ENCODE measurements at places on chromosomes 5 and 9.

- DNase-seq = no peak
These were observed 15.6 kb downstream of the JADE2 start for GRCh38 chr5:134540747-134541733.

- no peak for DNase-seq
These were observed 266.0 kb downstream of the EFNA5 start for GRCh38 chr5:107404595-107405374.

DNA sequence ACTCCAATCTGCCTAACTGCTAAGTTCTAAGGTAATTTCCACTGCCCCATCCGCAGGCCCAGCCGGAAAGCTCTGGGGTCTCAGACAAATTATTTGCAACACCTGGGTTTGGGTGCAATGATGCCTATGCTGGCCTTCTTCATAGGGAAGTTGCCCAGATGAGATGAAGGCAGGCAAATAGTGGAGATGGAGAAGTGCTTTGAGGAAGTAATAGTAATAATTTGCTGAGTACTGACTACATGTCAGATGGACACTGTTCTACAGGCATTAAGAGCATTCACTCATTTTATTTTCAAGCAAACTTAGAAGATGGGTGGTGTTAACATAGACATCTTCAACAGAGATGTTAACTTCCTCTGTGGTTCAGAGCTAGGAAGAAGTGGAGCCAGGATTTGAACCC is 3.8 kb downstream of the PCDH12 start:
- no peak for DNase-seq

DNA sequence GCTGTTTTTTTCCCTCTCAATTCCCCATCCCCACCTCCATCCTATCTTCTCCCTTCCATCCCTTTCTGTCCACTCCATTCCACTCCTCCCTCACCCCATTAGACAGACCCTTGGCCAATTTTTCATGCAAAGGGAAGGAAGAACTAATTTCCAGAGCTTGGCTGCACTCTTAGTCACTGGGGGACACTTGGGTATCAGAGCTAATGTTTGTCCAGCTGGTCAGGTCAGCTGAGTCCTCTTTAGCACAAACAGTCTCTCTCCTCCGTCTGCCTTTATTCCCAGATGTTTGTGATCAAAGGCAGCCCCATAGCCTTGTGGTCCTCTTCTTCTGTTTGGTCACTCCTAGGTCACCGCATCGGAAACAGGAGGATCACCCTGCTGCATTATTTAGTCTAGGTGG is 148.5 kb downstream of the NMUR2 start:
- DNase-seq = no peak

DNA sequence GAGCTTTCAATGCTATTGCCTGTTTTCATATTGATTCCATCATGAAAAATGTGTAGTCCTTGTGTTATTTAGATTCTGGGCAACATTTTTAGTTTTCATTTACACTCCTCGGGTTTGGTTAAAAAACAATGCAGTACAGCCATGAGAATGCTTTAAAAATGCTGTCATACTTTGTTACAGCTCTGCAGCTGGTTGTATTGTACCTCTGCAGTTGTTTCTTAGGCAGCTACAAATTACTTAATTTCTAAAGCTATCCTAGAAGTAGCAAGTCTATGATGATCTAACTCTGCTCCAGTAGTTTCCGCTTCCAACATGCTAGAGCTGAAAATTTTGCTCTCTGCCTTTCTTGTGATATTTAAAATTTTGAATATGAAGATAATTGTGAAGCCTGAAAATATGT is 20.2 kb downstream of the SNX18 start:
- no peak for DNase-seq

DNA sequence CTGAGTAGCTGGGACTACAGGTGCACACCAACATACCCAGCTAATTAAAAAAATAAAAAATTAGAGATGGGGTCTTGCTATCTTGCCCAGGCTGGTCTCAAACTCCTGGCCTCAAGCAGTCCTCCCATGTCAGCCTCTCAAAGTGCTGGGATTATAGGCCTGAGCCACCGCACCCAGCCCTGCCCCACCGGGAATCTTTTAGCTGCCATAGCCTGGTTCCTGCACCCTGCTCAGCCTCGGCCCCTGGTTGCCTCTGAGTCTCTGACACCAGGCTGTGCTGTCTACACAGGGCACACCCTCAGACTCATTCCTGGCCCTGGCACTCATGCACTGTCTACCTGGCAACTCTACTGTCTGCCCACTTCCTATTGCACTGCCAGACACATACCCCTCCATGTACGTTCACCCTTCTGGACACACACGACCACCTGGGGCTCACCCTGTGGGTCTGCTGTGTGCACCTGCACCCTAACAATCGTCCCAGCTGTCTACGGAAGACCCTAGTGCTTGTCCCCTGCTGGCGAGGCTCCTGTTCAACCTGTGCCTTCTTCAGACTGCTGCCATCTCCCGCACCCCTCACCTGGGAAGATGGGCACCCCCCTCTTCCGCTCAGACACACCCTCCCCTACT is 1.4 kb downstream of the PROP1 start:
- DNase-seq = no peak

- DNase-seq = no peak
These were observed 480.0 kb upstream of the C9orf72 start for GRCh38 chr9:28053096-28053777.

GRCh38 chr9:26504057-26504456 is 388.5 kb downstream of the CAAP1 start:
- no peak for DNase-seq

GRCh38 chr5:13921578-13921977 is 22.9 kb downstream of the DNAH5 start:
- DNase-seq = peak; percentile 25

DNA sequence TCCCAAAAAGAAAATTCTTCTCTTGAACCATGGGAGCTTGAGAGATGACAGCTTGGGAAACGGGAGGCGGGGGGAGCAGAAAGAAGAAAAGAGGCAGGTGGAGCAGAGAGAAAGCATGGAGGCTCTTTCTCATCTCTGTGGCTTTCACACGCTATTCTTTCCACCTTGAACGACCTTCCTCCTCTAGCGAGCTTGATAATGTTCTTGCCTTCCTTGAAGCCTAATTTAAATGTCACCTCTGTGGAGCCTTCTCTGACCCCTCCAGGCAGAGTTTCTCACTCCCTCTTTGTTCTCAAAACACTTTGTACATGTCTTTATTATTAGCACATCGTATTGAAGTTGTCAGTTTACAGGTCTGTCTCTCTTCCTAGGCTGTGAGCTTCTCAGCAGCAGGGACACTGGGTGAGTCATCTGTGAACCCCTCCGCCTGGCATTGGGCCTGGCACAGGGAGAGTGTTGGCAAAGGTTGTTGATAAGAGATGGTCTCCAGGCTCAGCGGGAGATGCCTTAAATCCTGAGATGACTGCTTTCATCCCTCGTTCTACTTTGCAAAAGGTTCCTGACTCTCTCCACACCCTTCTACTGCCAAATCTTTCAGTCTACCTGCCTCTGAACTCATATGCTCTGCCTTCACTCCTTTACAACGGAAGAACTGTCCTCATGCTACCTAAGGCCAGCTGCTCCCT is 14.1 kb upstream of the STRBP start:
- peak; percentile 18 for DNase-seq

DNA sequence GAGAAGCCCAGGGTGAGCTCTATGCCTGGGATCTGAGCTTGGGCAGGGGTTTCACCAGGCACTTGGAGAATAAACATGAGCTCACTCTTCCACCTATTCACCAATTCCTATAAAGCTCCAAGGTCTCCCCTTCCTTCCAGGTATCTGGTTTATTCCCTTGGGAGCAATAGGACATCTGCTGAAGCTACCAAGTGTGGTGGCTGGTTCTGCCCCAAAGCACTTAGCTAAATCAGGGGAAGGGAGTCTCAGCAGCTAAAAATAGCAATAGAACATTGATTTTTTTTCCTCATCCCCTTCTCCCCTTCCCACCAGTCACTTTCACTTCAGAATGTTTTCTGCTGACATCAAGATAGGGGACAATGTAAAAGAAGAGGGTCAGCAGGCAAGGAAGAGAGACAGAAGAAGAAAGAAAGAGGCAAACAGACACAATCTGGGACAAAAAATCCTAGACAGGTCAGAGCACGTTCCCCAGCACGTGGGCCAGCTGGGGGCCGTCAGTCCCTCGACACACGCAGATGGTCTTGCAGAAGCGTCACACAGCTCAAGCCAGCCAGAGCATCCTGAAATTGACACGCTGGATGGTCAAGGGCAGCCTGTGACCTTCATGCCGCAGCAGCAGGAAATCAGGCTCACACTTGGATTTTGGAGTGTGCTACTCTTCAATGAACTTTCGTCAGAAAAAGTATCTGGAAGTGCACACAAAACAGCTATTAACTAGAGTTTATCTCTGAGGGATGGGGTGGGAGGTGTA is 176.0 kb downstream of the ZNF608 start:
- DNase-seq = no peak

DNA sequence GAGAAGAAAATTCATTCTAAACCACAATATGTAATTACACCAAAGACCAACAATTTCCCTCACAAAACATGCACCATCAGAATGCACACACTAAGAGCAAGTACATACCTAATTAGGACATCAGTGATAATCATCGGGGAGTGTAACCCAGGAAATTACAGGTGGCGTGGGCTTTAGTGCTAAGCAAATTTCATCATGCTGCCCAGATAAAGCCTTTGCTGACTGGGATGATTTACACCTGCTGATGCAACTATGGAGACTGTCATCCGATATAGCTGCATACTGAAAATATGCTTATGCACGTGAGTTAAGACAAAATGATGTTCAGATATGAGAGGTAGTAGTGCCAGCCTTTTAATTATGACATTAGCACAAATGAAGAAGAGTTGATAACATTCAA is 123.2 kb downstream of the DCP2 start:
- DNase-seq = no peak

DNA sequence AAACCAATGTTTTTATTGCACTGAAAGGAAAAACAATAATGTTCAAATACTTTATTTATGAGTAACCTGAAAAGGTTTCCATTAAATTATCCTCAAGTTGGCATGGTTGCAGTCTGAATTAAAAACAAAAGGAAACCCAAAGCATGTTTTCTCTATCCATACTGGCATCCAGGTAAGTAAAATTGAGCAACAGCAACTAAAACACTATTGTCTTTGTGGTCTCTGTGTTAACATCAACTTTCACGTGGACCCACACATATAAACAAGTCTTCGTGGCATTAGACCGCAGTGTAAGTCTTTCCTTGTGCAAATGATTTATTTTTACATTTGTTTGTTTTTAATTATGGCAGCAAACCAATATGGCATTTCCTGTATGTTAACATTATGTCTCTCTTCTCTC is 757.6 kb downstream of the SEMA5A start:
- peak; percentile 12 for DNase-seq

- no peak for DNase-seq
These were observed 94.6 kb upstream of the RASGRF2 start for GRCh38 chr5:80865551-80865950.

- DNase-seq = no peak
These were observed 69.2 kb upstream of the PLPP6 start for GRCh38 chr9:4592886-4593285.

GRCh38 chr9:9615086-9615485 is 997.7 kb downstream of the PTPRD start:
- no peak for DNase-seq

- peak; percentile 38 for DNase-seq
These were observed 366.9 kb downstream of the DEPDC1B start for GRCh38 chr5:60333005-60333571.

DNA sequence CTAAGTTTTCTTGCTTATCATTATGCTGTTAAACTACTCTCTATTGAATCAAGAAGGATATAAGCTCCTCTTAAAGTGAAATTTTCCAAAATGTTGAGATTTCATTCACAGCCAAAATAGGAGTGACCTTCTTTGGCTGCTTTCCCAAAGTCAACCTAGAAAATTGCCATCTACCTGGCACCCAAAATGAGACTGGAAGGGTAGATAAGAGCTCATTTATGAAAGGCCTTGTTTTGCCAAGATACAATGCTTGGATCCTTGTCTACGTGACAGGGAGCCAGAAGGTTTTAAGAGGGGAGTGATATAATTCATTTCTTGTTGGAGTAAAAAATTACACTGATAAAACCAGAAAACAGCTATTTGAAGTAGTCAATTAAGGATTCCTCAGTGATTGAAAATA is 287.1 kb downstream of the IZUMO3 start:
- no peak for DNase-seq

DNA sequence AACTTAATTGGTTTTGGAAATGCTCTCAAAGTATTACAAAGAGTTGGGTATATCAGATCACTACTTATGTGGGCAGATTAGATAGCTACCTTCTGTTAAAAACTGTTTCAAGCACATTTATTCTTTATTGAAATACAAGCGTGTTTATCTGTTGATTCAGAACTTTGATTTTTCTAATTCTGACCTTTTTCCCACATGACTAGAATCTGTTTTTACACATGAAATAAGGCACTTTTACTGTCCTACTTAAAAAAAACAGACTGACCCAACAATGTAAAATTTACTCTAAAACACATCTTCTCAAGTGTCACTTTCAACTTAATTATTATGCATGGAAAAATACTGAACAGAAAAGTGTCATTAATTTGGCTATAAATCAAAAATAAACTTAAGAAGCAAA is 4.8 kb downstream of the NR6A1 start:
- DNase-seq = no peak

DNA sequence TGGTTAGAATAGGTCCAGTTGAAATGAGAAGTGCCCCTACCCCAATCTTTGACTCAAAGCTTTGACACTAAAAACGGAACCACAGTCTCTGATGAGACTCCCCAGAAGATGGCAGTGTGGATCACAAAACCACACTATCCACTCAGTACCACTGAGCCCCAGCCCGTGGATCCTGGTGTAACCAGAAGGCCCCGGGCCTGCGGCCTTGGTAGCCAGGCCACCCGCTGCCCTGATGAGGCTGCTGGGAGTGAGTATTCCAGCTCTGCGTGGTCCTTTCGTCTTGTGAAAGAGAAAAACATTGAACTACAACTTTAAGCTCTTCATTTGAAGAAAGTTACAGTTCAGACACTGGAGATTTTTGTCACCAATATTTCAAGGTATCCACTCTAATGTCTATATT is 42.2 kb upstream of the FBP1 start:
- DNase-seq = peak; percentile 84

DNA sequence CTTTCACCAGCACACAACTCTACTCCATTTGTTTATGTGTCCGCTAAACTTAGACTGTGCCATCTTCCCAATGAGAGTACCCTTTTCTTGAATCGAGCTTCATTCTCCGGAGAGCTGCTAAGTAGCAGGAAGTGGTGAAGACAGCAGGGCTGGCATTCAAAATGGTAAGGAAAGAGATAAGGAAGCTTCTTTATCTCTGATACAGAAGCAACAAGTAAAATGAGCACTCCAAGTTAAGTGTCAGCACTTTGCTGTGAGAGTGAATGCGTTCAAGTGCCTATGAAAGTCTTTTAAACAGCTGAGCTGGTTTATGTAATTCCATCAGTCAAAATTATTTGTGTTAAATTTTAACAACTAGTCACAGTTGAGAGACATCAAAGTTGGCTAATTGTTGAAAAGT is 386.8 kb upstream of the PTPRD start:
- DNase-seq = no peak

DNA sequence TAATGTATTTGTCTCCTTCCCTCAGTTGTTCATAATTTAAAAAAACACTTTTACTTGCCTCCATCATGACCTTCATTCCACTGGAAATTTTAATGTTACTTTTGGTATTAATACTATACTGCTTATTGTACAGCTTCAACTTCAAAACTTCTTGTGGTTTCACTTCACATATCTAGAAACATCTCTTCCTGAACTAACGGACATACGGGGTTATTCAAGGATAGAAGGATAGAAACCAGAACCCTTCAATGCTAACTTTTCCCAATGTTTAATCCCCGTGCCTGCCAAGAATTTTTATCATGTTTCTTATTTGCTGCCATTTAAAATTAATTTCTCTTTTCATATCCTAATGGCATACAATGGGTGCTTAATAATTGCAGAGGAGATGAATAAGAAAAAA is 36.3 kb upstream of the SETD9 start:
- DNase-seq = no peak
